Non-pigmented ciliary epithelial cell (primary cell): ENCODE measurements at places on chromosomes 4 and X.
A peak's percentile ranks its signal among the peaks of the same experiment; 100 is the strongest.

DNA sequence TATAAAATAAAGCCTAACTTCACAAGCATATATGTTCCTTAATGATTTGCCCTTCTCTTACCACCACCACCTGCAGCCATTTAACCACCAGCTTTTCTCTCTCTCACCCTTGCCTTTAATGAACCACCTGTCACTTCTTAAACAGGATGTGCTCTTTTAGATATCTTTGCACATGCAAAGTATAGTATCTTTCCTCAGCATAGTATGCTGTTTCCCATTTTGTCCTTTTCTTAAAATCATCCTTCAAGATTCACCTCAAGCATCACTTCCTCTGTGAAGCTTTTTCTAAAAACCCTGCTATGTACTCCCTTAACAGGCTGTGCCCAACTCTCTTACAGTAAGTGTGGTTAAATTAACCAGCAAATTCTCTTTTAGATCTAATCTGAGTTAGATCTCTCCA, 8.2 kb upstream of the CNOT6L start:
- no peak for DNase-seq

GRCh38 chr4:135277068-135277979, 1075.7 kb upstream of the PABPC4L start:
- peak; percentile 54 for DNase-seq

- DNase-seq, result no peak
Observed at GRCh38 chrX:134654398-134655012, 3.8 kb downstream of the PLAC1 start.

GRCh38 chrX:151510203-151510602, 53.3 kb upstream of the PASD1 start:
- no peak for DNase-seq

DNA sequence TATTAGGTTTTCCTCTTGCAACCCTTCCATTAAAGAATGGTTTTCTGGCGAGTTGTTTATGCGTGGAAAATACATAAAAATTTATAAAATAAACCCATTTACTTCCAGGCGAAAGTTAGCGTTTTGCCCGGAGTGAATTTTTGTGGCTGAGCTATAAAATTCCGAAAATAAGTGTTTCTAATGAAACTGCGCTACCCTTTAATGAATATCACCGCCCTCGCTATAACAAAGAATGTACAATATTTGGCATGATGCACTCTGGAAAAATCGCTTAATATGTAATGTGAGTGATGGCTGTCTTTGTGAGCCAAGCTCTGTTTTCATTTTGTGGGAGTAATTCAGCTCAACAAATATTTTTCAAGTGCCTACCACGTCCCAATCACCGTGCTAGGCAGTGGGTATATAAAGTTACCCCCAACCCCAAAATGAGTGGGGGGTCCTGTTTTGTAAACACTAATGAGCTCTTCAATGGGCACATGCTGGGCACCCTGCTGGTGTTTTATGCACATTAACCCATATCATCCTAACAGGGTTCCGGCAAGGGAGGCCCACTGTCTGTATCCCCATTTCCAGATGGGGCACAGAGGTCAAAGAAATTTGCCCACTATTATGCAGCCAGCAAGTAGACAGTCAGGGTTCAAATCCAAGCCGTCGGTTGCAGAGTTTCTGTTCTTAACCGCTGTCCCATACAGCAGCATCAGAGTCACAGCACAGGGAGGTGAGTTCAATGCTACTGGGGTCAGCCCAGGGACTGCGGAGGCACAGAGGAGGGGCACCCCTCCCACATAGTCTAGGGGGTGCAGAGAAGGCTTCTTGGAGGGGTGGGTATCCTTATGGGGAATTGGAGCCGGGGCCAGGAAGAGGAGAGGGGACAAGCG, 65.7 kb upstream of the STX18 start:
- no peak for DNase-seq

DNA sequence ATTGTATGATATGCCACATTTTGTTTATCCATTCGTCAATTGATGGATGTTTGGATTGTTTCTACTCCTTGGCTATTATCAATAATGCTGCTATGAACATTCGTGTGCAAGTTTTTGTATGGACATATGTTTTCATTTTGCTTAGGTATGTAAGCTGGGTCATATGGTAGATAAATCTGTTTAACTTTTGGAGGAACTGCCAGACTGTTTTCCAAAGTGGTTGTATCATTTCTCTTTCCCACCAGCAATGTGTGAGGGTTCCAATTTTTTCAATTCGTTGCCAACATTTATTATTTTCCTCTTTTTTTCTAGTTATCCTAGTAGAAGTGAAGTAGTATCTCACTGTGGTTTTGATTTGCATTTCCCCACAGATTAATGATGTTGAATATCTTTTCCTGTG, 71.8 kb downstream of the DIAPH2 start:
- no peak for DNase-seq

GRCh38 chr4:111836601-111837000, 308.7 kb upstream of the FAM241A start:
- no peak for DNase-seq

DNA sequence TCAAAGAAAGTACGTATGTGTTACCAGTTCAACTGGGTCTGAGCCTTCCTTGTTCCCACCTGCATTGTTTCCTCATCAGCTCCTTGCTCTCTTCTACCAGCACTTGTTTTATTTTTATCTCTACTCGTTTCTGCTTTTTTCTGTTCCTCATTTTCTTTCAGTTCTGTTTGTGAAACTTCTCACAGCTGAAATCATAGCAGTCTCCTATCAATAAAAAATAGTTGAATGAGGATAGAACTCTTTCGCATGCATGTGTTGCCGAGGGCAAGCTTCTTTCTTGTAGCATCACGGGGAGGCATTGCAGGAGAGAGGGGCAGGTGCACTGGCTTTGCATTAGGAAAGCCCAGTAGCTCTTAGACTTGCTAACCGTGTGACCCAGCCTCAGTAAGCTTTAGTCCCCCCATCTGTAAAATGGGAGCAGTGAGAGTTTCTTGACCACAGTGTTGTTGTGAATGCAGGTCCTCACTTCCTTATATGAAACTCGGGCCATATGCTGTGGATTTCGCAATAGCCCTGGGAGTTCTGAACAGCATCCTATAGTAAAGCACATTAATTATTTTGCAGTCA, 24.7 kb downstream of the OFD1 start:
- DNase-seq, result no peak

- DNase-seq, result no peak
Observed at GRCh38 chrX:123731987-123732669, 724 bp downstream of the THOC2 start.

GRCh38 chrX:25548811-25549210, 533.0 kb upstream of the ARX start:
- DNase-seq, result no peak

- DNase-seq, result no peak
Observed at GRCh38 chr4:102411408-102411807, 66.1 kb upstream of the SLC39A8 start.

- DNase-seq, result no peak
Observed at GRCh38 chrX:19599253-19599652, 83.9 kb upstream of the MAP3K15 start.

DNA sequence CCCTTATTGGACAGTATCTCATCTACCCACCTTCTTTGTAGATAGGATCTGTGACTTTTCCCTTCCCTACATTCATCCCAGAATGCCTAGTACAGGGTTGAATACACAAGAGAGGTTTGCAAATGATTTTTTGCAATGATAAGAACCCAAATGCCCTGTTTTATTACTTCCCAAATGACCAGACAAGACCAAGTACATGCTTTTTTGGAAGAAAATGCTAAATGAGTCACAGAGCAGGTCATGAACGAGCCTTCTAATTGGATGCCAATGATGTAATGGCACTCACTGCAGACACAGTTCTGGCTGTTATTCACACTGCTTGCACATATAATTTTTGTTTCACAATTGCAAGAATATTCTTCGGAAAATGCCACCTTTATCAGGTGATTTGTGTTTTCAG, 17.8 kb upstream of the GABRQ start:
- DNase-seq, result no peak

- no peak for DNase-seq
Observed at GRCh38 chr4:165855191-165855590, 17.8 kb upstream of the TLL1 start.

GRCh38 chr4:128307123-128307571, 19.5 kb upstream of the PGRMC2 start:
- no peak for DNase-seq

DNA sequence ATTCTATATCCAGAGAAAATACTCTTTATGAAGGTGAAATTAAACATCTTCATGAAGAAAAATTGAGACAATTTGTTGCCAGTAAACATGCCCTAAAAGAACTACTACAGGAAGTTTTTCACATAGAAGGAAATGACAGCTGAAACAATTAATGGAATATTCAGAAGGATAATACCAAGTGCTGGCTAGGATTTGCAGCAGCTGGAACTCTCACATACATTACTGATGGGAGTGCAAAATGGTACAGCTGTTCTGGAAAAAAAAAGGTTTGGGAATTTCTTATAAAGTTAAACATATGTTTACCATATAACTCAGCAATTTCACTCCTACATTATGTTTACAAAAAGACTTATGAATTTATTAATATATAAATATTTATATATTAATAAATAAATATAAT, 193.2 kb upstream of the FAT4 start:
- no peak for DNase-seq

DNA sequence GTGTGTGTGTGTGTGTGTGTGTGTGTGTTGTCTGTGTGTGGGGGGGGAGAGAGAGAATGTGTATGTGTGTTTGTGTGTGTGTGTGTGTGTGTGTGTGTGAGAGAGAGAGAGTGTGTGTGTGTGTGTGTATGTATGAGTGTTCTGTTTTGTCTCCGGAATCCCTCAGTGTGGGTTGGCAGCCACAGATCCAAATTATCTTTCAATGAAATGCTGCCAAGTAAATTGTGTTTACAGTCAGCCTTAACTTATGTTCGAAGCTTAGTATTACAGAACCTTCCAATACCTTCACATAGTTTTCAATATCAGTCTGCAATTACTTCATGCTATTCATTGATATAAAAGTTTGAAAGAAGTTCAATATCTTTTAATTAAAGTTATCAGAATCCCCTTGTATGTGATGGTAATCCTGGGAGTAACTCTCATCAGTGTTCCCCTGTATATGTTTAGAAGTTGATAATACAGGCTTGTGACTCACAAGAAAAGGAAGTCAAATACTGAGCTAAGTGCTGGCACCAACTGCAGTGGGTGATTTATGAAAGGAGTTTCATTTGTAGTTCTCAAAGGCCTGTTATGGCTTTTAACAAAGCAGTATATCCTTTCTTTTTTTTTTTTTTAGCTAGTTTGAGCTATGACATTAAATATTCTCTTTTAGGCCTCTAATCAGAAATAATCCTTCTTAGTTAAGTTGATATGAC, 51.6 kb upstream of the HTR2C start:
- DNase-seq, result no peak

GRCh38 chr4:143185253-143186107, 763 bp downstream of the USP38 start:
- DNase-seq, result no peak

DNA sequence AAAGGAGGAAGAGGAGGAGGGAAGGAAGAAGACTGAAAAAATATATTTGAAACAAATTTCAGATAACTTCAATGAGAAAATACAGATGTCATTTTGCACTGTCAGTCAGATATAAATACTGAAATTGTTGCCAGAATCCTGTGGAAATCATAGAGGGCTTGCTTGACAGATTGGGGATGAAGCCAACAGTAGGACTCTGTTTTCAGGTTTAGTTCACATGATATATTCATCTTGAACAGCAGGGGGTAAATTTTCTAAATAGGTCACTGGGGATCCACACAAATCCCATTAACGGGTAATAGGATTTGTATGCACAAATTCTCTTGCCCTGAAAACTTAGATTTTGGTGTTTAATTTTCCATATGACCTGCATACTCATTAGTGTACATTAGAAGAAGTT, 103.3 kb upstream of the PCDH18 start:
- no peak for DNase-seq

- no peak for DNase-seq
Observed at GRCh38 chr4:182203872-182204411, 39.3 kb upstream of the TENM3 start.

- no peak for DNase-seq
Observed at GRCh38 chr4:159376289-159376688, 273.4 kb downstream of the RAPGEF2 start.

GRCh38 chr4:140982613-140983340, 150.5 kb downstream of the RNF150 start:
- DNase-seq, result no peak

DNA sequence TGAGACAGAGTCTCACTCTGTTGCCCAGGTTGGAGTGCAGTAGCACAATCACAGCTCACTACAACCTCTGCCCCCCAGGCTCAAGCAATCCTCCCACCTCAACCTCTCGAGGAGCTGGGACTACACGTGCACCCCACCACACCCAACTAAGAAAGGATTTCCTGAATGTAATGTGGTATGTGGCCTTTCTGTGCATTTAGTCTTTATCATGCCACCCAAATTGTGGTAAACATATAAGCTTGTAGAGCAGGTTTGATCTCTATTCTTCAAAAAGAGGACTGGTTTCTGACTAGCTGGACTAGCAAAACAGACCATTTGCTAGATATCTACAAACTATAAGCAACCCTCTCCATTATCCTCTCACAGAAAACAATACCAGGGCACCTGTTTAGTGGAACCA, 33.6 kb downstream of the ELOVL6 start:
- no peak for DNase-seq

DNA sequence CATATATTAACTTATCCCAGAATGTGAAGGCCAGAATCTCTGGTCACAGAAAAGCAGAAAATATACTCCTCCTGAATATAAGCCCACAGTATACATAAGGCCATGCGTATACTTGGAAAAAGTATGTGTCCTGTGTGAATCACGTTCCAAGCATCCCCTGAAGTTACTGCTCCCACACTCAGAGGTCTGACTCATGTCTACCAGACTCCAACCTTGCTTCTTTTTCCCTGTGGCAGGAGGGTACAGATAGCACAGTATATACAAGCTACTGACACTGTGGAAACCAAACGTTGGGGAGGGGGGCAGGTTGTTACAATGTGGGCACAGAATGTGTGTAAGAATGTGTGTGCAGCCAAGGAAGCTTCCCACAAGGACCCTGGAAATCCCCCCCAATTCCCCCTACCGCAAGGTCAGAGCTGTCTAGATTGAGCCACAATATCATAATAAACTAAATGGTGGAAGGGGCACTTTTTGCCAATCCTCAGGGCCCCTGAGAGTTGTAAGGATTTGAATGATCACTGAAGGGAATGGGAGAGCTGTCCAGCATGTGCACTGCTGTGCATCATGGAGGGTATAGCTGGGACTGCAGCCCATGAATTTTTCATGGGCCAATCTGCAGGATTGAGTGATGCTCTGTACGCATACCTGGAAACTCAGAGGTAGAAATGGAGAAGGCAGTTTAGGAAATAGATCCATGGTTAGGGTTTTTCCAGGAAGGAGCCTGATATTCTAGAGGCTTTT, 7.4 kb upstream of the RELL1 start:
- peak; percentile 91 for DNase-seq

- no peak for DNase-seq
Observed at GRCh38 chr4:108861334-108861733, 98.5 kb upstream of the ETNPPL start.

- no peak for DNase-seq
Observed at GRCh38 chr4:13298655-13299054, 185.5 kb downstream of the RAB28 start.

DNA sequence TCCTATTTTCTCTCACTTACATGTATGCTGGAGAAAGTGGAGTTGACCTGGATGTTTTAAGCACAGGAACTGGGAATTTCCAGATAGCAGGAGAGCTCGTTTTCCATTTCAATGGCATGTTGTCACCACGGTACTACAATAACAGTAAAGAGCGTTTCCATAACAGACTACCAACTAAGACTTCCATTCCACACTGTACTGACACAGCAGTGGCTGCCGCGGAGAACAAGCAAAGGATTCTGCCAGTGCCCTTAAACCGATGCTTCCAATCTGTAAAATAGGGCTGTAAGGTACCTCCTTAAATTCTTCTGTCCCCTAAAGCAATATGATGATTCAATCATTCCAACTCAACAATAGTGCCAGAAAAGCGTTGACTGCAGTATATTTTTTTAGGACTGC, 143.9 kb downstream of the KLHL13 start:
- no peak for DNase-seq
